NCI-H187 treated with DMSO at 0.1 percent for 48 hours (cell line): ENCODE measurements at places on chromosomes 11 and 22.

DNA sequence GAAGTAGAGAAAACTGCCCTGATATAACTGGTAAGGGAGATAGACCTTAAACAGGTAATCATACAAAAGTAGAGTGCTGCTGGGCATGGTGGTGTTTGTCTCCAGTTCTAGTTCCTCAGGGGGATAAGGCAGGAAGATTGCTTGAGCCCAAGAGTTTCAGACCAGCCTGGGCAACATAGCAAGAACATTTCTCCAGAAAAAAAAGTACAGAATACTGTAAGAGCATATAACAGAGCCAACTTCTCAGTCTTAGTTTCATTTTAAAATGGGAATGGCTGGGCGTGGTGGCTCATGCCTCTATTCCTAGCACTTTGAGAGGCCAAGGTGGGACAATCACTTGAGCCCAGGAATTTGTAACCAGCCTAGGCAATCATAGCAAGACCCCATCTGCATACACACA is 4.5 kb upstream of the RHOG start:
- no peak for DNase-seq

DNA sequence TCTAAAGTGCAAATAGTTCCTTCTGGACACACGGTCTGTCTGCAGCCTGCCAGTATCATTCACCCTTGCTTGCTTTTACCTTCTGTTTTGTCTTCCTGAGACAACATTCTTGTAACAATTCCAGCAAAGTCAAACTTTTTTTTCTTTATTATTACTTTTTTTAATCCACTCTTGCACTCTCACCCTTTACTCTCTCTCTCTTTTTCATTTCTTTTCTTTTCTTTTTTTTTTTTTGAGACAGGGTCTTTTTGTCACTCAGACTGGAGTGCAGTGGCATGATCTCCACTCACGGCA is 53.7 kb downstream of the MCHR1 start:
- no peak for DNase-seq

- DNase-seq = no peak
Measured at GRCh38 chr11:123543797-123544196, 110.6 kb downstream of the SCN3B start.

DNA sequence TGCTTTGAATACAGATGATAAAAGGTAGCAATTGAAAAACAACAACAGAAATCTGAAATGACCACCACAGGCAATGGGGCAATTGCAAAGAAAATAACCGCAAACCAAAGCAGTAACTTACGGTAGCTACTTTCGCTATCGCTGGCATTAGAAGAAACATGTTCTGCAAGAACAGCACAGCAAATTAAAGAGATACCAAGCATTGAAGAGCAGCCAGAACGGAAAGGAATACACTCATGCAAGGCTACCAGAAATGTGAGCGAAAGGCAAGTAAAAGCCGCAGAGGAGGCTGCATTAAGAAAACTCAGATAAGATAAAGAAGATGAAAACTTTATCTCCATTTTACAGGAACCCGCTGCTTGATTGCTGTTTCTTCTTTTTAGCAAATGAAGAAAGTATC is 194.1 kb upstream of the CCDC90B start:
- DNase-seq = no peak

DNA sequence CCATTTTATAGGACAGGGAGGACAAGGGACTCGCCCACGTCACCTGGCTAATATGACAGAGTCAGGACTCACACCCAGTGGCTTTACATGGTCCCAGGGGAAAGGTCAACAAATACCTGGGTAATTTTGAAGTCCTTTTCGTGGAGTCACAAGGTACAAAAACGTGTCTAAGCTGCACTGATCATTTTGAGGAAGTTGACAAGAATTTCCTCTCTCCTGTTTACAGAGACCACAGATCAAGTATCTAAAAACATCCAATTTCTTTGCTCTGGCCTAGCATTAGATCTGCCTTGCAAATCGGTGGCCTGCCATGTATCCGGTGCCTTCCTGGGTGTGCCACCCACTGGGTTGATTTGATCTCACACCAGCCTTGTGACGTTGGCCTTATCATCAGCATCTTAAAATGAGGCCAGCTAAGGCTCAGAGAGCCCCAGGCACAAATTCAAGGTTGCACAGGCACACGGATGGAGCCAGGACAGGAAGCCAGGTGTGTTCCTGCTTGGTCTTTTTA is 17.6 kb downstream of the GDPD5 start:
- DNase-seq = no peak

- peak; percentile 24 for DNase-seq
Measured at GRCh38 chr11:18706330-18707243, 8.0 kb downstream of the TMEM86A start.

DNA sequence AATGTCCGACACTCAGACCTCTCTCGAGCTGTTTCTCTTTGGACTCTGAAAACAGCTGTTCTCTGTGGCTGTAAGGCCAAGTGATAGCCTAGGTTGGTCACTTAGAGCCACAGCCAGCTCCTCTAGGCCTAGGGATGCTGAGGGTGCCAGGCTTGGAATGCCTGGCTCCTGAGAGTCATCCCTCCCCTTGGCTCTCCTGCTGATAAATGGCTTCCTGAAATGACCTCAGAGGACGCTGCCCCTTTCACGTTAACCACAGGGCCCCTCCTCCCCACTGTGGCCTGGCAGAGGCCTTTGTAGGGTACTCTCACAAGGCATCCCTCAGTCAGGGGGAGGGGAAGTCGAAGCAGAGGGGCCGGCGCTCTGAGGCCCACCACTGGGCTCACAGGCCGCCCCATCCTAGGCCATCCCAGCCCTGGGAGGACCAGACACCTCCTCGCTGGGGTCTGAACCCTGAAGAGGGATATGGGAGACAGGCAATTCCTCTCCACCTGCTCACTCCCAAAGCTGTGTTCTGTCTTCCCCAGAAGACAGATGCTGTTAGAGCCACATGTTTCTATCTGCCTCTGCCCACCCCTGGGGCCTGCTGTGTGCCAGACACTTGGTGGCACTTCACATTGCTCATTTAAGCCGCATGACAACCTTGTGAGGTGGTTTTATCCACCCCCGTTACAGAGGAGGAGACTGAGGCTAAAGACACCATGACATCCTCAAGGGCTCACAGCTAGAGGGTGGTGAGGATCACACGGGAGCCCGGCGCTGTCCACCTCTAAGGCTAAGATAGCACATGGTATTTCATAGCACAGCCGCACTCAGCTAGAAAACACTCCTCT is 50.9 kb downstream of the ARFGAP3 start:
- no peak for DNase-seq

DNA sequence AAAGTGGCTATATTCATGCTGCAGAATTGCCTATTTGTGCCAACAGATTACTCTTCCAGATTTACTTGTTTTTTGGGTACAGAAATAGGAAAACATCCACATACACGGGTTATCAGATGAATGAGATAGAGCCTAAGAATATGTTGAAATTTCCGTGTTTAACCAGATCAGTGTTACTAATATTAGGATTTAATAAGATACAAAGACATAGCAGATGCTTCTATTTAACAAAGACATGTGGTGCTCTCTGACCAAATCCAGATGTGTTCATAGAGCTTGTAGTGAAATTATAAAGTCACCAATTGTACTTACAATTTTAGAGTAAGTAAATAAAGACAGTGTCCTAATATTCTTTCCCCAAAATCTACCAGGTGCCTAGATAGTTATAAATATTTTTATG is 208.0 kb downstream of the CASP12 start:
- DNase-seq = no peak

GRCh38 chr11:70677232-70677916 is 279.0 kb downstream of the CTTN start:
- DNase-seq = no peak

DNA sequence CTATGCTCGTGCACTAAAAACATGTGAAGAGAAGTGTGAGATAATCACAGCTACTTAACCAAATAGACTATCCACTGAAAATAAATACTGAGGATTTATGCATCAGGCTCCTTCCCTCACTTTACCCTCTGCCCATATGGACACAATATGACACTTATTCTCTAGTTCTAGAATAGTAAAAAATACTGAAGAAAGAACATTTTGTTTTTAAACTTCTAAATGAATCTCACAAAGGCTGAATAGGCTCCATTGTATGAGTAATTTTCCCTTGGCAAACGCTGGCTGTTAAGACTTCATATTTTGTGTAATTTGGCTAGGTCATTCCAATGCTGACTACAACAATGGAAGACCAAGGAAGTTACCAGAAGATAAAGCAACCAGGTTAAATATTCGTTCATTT is 9.9 kb downstream of the HPS5 start:
- DNase-seq = no peak

DNA sequence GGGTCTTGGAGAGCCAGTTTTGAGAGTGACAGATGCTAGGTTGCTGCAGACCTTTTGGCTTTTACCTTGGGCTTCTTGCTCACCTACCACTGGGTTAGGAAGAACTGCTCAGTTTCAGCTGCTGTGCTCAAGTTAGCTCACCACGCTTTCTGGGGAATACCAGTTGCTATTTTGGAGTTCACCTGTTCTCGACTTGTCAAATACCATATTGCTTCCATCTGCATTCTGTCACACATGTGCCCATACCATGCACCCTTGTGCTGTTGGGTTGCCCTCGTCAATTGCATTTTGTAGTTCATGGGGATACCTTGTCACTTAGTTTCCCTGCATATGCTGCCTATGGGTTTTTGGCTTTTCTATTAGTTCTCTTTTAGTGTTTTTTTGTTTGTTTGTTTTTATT is 23.0 kb upstream of the BARX2 start:
- no peak for DNase-seq

DNA sequence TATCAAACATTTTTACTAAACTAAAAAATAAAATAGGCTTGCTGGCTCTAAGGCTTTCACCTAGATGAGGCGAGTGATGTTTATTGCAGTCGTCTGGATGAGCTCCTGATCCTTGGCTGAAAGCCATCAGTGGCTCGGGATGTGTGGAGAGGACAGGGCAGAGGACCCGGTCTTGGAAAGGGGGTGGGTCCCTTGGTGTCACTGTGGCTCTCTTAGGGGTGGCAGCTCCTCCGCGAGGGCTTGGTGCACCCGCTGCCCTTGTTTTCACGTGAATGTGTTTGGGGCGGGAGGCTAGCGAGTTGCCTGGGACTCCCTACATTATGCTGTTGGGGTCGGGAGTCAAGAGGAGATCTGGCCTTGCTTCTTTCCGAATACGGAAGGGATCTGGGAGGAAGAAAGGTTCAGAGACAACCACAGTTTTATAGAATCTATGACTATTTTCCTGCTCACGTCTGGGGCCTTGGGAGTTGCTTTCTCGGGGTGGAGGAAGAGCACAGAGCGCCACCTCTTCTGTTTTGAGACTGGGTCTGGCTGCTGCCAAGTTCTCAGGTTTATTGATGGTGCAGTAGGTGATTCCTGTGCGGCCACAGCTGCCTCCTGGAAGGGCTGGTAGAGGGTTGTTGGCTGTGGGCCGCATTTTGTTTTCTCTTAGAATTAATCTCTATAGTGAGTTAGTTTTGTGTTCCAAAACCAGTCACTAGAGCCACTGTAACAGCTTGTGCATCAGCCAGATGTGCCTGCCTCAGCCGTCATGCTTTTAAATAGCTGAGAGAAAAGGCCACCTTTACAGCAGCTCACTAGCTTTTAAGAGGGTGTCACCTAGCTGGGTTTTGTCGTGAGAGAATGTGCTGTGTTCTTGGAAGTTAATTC is 12.8 kb downstream of the TBC1D22A start:
- no peak for DNase-seq

DNA sequence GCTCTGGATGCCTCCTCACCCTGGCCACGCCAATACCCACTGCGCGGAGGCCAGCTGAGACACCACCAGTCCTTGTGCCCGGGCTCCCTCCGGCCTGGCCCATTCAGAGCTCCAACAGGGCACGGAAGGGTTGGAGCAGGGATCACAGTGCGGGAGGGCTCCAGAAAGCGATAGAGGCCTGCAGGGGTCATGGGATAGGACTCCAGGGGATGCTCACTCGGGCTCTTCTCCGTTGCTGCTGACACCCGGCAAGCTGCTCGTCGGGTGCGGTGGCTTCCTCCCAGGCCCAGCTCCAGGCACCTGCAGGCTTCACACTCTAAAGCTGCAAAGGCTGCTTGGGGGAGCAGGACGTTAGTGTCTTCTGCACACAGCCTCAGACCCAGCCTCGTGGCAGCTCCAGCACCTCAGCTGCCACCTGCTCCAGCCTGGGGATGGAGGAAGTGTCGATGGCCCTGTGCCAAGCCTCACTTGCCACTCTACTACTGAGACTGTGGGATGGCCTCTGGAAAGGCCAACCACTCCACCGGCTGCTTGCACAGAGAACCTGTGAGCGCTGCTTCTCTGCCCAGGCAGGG is 10.6 kb downstream of the WNT7B start:
- DNase-seq = no peak

DNA sequence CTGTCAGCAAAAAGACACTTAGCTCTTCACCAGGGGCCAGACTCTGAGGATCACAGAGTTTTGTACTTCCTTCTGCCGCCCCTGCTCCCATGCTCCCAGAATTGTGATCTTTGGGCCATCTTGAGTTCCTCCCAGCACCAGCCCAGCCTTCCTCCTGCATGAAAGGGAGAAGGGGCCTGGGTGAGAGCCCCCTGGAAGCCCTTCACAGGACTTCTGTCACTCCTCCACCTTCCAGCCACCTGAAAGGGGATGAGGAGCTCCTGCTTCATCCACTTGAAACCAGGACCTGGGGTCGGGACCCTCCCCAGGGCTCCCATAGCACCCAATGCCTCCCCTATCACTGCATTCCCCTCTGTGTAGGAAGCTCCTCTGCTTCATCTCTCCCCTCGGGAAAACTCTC is 174.2 kb downstream of the BUD13 start:
- DNase-seq = no peak

- DNase-seq = no peak
Measured at GRCh38 chr22:39240831-39241793, 3.7 kb downstream of the PDGFB start.

DNA sequence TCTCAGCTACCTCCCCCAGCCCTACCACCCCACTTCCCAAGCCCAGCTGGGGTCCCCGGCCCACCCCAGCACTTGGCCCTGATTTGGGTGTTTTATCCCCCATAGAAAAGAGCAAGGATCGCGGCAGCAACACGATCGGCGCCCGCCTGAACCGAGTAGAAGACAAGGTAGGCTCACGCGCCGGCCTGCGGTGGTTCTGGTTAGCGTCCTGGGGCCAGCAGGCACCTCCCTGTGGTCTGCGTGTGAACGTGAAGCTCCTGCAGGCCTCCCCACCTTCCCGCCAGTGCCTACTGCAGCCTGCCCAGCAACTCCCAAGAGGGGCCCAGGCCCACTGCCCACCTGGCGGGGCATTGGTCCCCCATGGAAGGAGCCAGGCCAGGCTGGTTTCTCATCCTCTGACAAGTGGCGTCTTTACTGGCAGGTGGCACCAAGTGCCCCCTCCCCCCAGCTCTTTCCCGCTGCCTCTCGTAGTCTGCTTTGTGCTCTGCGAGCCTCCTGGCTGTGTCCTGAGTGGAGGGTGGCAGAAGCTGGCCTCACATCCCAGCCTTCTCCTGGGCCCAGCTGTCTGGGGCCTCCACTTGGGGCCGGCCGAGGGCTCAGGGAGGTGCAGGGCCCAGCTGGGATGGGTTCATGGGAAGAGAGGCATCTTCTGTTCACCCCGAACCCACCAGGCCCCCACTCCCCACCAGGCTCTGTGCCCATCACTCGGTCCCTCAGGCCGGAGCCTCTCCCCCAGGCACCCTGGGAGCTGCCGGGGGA is 78.3 kb upstream of the KCNQ1OT1 start:
- DNase-seq = no peak

DNA sequence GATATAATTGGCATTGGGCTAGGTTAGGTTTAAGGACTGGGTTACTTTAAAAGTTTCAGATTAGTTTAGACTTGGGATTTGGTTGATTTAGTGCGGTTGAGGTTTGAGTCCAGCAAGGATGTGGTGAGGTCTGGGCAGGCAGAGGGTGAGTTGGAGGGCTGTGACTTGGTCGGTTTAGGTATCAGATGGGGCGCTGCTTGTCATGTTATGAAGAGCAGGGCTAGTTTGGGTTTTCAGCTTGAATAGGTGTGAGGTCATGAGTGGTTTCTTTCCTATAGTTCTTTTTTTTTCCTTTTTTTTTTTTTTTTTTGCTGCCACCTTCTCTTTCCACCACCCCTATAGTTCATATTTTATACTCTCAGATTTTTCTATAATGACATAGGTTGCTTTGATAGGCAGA is 4.8 kb downstream of the CLCF1 start:
- no peak for DNase-seq
